ENCODE measurements at places on chromosomes 2 and 18.
A peak's percentile ranks its signal among the peaks of the same experiment; 100 is the strongest.

DNA sequence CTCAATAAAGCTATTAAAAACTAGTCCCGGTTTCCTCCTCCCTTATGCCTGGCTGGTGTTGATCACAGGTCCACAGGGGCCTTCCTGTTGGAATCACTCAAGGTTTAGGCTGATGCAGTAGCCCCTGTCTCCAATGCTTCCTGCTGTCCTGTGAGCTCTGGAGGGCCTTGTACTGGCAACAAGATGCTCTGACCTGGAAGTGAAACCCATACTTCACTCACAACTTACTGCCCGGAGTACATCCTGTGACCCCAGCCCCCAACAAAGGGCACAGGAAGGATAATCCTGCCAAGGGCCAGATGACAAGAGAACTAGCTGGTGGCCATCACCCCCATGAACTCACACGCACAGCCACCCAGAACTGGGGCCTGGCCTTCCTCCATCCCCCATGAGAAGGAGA lies 50.3 kb downstream of the ZBTB7C start:
- no peak for DNase-seq

DNA sequence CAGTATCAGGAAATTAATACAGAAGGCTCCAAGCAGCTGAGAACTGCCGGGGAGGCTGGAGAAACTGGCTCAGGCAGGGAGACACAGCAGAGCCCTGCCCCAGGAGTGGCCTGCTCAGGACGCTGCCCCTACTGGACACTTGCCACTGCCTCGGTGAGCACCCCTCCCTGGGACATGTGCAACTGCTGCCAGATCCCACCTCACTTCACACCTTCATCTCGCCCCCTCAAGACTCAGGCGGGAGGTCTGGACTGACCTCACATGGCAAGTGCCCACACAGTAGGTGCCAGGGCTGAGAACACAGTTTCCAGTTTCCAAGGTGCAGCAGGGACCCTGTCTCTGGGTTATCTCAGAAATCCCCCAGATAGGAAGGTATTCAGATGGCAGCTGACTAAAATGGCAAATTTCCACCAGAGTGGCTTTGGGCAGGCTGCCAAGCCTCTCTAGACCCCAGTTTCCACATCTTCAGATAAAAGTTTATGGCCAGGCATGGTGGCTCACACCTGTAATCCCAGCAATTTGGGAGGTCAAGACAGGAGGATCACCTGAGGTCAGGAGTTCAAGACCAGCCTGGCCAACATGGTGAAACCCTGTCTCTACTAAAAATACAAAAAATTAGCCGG lies 33.7 kb upstream of the LBH start:
- DNase-seq: no peak

DNA sequence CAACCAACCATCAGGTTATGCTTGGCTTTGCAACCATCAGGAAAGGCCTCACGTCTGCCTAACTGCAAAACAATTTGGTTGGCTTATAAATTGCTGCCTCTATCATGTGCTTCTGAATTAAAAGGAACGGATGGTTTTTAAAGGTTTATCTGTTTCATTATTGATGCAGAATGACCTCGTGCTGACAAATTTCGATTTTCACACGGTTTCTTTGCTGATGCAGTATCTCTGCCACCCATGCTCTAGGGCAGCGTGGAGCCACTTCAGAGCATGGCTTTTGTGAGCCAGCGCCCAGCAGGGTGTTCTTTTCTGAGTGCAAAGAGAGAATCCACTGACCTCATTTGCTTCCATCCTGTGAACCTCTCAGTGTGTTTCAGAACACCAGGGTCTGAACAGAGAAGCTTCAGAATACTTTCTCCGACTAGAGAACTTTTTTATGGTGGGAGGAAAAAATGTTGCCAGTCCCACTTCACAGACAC lies 143.1 kb upstream of the L3MBTL4 start:
- DNase-seq: no peak

- DNase-seq: no peak
Observed at GRCh38 chr2:239267288-239267951, 133.4 kb downstream of the HDAC4 start.

GRCh38 chr18:45838302-45839070 lies 13.0 kb downstream of the SIGLEC15 start:
- DNase-seq: no peak

DNA sequence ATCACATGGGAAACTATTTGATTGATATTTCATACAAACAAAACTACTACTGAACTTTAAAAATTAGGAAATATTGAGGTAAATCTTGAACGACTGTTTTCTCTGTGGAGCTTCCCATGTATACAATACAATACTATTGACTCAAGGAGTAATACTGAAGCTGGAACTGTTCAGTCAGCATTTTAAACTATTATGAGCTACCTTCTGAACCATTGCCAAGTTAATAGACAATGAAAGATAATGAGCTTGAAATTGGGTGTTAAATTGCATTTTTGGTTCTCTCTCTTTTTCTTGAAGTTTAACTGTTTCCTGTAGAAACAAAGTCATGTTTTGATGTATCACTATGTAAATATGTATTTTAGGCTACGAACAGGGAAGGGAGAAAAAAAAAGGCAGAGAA lies 569.2 kb downstream of the ZEB2 start:
- DNase-seq: no peak

- no peak for DNase-seq
Observed at GRCh38 chr2:135839713-135840112, 2.7 kb upstream of the LCT start.

DNA sequence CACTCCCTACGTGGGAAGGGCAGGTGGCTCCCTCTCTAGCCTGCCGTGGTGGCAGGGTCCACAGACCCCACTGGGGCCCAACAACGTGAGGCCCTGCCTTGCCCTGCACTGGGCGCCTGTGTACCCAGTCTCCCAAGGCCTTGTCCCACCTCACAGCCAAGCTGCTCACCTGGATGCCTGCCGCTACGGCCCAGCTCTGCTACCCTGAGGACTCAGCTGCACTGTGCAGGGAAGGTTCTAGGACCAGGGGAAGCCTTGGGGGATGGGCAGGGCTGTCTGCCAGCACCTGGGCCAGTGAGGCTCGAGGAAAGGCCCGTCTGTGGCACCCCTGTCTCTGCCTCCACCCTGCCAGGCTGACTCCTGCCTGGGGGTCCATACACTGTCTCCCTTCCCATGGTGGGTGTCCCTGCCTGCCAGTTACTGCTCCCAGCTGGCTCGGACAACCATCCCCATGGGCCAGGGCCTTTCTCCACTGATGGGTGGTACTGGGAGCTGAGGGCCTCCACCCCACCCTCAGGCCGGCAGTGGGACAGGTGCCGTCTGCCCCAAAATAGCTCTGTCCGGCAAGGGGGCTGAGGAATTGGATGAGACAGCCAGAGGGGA lies 33.2 kb downstream of the HS6ST1 start:
- no peak for DNase-seq

- no peak for DNase-seq
Observed at GRCh38 chr2:232898592-232899543, 28.8 kb downstream of the SNORC start.

DNA sequence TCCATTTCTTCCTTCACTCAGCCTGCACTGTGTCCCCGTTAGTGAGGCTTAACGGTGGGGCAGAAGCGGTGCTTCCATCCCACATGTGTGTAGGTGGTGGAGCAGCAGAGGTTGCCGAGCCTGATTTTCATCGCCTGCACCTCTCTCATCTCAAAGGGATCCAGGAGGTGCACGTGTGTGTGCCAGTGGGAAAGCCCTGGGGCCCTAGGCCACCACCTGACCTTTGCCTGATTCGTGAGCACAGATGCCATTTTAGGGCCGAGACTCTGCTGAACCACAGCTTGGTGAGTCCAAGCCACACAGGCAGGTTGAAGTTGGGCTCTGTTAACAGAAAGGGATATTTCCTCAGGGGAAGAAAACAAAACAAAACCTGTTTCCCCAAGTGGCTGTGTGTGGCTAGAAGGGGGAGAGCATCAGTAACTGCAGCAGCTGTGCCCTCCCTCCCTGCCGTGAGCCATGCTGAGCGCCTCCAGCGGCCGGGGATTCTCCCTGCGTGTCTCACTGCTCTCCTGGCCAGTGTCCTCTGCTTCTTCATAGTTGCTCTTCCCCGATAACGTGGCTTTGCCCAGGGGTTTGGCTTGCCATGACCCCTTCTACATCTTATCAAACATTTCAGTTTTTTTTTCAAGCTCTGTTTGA lies 81.5 kb downstream of the MAPRE2 start:
- peak; percentile 52 for DNase-seq

DNA sequence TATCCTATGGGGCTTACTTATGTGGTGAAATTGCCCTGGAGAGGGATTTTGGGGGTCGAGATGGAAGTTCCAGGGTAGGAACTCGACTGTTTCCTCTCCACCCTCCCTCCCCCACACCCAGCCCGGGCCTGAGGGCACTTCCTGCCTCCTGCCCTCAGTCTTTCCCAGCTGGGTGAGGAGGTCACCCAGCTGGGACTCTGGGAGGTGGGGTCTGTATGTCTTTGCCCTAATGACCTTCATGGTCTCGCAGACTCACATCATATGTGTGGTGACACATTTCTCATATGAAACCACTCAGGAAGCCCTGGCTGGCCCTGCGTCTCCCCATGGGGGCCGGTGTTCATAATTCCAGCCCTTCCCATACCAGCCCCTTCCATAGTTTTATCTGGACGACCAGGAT lies 12.4 kb downstream of the ATOH8 start:
- DNase-seq: no peak

DNA sequence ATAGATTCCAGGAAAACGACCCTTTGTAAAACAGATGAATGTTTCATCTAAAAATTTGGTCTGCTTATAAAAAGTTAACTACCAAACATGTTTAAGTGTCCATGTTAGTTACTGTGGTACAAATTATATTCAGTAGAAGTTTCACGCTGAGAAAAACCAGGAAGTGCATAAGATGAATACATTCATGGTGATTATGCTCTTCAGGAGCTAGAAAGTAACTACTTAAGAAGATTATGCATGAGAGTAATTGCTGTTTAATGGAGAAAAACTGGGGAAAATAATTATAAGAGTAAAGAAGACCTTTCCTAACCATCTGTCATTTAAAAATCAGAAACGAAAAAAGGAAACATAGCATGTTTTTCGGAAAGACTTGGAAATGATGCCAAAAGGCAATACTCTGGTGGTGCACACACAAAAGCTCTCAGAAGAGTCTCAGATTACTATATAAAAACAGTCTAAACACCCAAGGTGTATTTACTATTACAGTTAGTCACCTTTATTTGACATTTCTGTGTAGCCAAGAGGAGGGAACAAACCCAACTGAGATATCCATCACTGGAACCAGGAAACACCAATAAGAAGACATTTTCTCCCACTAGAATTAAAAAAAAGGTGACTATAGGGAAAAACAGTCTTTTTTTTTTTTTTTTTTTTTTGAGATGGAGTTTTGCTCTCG lies 38.8 kb upstream of the METTL21A start:
- DNase-seq: no peak

DNA sequence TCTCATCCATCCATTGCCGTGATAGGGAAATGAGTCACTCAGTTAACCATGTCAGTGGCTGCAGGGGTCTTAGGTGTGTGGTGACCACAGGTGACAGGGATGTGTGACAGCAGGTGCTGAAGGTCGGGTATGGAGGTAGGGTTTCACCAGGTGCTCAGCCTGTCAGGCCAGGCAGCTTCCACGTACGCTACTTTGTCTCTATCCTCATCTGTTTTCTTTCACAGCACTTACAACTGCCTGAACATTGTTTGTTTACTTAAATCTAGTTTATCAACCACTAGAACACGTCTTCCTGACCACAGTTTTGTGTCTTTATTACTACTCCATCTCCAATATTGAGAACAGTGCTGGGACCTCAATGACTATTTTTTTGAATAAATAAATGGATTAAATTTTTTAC lies 11.4 kb upstream of the UXS1 start:
- no peak for DNase-seq

DNA sequence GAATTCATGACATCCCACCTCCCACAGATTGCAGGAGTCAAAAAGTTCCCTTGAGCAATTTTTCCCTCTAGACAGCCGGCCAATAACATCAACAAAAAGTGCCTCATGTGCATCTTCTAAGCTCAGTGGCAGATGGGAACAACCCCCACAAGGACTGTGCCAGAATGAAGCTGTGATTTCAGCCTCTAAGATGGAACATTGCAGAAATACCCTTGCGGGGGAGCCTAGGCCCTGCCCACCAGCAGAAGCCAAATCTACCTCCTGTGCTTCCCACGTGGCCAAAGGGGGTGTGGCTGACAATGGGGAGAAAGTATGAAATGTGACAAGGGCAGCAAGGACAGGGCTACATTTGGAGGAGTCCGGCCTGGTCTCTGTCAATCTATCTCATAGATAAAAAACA lies 482.3 kb downstream of the TGIF1 start:
- no peak for DNase-seq

GRCh38 chr2:104476563-104476988 lies 377.3 kb upstream of the POU3F3 start:
- DNase-seq: no peak

DNA sequence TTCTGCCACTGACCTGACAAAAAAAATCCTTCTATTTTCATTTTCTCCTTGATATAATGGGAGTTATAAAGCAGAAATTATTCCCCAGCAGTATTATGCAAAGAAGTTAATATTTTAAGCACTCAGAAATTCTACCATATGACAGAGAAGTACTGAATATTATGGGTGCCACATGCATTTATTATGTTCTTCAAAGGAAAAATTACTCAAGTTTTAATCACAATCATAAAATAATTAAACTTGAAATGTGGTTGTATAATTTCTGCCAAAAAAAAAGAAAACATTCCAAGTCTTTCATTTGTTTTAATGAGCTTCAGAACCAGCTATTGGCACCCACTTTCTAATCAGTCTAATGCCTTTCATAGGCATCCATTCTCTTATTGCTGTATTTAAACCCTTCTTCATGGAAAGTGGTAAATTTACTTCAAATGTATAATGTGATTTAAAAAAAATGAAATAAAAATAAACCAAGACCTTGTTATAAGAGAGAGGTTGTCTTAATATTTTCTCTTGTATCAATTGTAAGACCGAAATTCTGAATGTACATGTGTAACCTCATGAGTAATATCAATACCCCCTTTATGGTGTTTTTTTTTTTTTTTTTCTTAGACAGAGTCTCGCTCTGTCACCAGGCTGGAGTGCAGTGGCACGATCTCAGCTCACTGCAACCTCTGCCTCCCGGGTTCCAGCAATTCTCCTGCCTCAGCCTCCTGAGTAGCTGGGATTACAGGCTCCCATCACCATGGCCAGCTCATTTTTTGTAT lies 302.3 kb downstream of the IRS1 start:
- DNase-seq: no peak

- no peak for DNase-seq
Observed at GRCh38 chr2:221374234-221374633, 197.9 kb downstream of the EPHA4 start.

DNA sequence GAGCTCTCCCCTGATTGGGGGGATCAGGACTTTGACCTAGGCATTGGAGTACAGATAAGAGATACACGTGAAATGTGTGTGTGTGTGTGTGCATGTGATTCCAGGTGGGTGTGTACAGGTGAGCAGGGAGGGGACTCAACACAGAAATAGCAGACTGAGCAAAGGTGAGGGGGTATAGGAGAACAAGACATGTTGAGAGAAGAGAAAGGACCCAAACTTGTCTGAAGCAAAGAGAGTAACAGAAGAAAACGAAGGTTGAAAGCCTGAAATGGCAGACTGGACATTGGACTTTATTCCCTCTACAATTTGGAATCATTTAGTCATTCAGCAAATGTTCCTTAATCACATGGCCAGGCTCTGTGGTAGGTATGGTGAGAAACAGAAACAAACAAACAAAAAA lies 23.3 kb downstream of the MRO start:
- no peak for DNase-seq

Measured in caudate nucleus (tissue), 63 donors.